ENCODE measurements at places on chromosomes 5 and 9.
A peak's percentile ranks its signal among the peaks of the same experiment; 100 is the strongest.

DNA sequence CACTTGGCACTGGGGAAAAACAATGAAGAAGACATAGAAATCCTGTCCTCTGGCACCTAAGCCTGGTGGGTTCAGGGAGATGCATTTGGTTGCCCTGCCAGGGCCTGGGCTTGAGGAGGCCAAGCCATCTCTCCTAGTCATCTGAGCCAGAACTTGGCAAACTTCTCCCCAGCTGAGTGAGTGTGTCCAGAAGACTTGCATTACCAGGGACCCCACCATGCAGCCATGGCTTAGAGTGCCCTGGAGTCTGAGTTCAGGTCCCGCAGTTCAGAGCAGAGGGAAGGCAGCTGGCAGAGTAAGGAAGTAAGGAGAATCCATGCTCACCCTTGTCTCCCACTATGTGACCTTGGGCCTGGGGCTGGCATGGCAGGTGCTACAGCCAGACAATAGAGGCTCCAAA lies 37.4 kb upstream of the FCN1 start:
- no peak for DNase-seq

GRCh38 chr5:86756839-86757238 lies 139.1 kb downstream of the COX7C start:
- no peak for DNase-seq

DNA sequence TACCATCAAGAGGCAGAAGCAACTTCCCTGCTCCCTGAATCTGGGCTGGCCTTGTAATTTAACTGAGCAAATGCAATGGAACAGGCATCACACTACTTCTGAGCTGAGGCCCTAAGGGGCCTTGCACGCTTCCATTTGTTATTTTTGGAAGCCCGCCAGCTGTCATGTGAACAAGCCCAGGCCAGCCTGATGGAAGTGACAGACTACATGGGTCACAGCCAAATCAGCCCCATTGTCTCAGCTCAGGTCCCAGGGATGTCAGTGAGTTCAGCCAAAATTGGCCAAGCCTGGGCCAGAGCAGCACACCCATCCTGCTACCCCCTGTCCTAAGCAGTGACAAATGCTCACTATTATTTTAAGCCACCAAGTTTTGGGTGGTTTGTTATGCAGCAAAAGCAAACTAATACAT lies 72.8 kb downstream of the PRRT1B start:
- DNase-seq: peak; percentile 56

DNA sequence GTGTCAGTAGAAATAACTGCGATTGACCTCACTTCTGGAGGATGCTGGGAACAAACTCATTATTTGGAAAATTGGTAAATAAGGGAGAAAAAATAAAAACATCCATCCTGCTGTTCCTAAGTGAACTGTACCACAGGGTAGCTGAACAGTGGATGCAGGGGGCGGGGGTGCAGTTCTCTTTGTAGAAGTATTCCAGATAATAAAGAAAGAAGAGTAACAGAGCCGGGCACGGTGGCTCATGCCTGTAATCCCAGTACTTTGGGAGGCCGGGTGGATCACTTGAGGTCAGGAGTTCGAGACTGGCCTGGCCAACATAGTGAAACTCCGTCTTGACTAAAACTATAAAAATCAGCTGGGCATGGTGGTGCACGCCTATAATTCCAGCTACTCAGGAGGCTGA lies 132.1 kb downstream of the COL23A1 start:
- no peak for DNase-seq

- no peak for DNase-seq
Measured at GRCh38 chr9:28782630-28783029, 1209.3 kb upstream of the C9orf72 start.

DNA sequence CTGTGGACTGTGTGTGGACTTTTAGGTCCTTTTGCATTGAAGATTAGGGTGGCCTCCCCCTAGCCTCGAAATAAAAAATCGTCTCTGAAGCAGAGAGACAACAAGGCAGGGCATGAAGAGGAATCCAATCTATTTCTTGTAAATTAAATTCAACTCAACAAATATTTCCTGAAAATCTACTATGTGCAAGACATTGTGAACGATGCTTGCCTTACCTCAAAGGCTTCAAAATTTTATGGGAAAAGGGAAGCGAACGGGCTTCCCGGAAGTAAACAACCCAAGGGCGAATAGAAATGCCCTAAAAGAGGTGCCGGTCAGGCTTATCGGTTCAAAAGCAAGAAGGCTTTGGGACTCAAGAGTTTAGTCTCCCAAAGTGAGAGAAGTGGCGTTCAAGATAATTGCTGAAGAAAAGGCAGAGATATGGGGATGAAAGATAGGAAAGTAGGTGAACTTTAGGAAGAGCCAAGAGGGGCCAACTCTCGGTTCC lies 525 bp downstream of the KIF24 start:
- peak; percentile 47 for DNase-seq

- peak; percentile 20 for DNase-seq
Measured at GRCh38 chr9:116287721-116288120, 134.1 kb downstream of the PAPPA start.

DNA sequence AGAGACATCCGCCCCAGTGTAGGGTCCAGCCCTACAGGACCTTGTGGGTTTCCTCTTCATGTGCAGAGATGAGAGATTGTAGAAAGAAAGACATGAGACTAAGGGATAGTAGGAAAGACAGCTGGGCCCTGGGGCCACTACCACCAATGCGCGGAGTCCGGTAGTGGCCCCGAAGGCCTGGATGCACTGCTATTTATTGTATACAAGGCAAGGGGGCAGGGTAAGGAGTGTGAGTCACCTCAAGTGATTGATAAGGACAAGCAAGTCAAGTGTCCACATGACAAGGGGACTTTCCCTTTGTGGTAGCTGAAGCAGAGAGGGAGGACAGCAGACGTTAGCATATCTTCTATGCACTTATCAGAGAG lies 6.2 kb upstream of the TMEM141 start:
- DNase-seq: no peak

GRCh38 chr9:123318202-123318601 lies 37.8 kb upstream of the CRB2 start:
- no peak for DNase-seq

DNA sequence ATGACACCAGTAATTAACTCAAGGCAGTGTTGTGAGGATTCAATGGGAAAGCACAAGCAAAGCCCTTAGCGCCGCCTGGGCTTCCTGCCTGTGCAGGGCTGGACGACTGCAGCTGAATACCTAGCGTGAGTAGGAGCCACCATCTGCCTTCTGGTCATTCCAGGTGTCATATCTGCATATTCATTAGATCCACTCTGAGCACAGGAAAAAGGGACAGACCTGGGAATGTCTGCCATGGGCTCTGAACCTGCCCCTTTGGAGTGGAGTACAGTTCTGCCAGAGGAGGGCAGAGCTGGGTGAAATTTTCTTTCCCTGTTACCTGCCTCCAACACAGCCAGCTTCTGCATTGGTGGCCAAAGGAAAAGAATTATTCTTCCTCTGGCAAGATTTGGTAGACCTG lies 298.8 kb downstream of the NSG2 start:
- no peak for DNase-seq

DNA sequence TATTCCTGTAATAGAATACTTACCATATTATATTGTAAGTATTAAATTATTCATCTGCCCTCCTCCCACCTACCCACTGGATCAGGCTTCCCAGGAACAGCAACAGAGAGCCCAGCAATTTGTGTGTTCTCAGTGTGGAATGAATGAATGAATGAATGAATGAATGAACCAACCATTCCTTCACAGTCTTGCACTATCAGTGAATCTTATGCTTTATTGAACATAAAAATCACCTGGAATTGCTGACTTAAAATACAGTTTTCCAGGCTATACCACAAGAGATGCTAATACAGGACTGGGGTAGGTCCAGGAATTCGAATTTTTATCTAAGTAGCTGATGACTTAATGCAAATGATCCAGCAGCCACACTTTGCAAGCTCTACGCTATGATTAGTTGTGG lies 51.6 kb downstream of the DOCK8 start:
- DNase-seq: no peak

Measured in RPMI7951 (cell line).